ENCODE measurements at places on chromosomes 3 and 15.

DNA sequence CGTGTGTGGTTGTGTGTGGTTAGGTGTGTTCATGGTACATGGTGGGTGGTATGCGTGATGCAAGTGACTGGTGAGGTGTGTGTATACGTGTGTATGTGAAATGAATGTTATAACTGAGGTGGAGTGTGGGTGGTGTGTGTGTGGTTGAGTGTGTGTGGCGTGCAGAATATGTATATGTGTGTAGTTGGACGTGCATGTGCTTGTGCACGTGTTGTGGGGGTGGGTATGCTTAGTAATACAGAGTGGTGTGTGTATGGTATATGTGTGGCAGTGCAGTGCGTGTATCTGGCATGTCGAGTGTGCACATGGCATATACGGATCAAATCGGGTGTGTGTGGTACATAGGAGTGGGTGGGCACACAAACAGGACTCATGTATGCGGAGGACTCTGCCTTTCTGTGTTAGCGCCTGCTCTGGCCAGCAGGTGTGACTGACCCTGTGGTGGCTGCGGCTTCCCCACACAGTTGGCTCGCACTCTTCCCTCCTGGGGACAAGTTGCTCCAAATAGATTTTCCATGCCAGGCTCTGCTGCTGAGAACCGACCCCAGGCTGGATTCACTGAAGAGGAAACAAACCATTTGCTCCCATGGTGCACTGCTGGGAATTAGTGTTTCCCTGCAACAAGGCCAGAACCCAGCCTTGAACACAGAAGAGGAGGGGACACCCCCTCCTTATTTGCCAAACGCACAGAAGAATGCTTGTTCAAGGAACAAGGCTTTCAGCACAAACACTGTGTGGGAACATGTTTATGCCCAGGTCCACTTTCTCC is 1.2 kb upstream of the C3orf70 start:
- DNase-seq = peak; percentile 71

DNA sequence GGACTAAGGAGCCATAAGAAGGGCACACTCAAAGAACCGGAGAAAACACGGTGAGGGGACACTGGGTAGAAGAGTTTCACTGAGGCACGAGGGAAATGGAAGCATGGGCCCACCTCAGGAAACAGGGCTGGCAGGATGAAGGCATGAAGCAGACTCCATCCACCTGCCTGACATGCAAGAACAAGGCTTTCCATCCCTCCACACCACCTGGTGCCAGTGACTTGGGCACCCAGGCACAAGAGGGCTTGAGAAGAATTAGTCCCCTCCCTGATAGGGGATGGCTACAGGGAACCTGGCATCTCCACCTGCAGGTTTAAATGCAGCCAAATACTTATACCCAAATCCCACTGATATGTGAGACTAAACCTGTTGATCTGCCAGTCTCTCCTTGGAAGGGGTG is 38.9 kb upstream of the PPP2R3A start:
- DNase-seq = no peak

- DNase-seq = no peak
Measured at GRCh38 chr3:190595179-190595795, 81.4 kb downstream of the IL1RAP start.

- DNase-seq = no peak
Measured at GRCh38 chr15:22988811-22989210, 8.6 kb upstream of the CYFIP1 start.

- no peak for DNase-seq
Measured at GRCh38 chr3:24220859-24221657, 273.6 kb downstream of the THRB start.

- no peak for DNase-seq
Measured at GRCh38 chr3:174483254-174483653, 375.9 kb upstream of the NAALADL2 start.

DNA sequence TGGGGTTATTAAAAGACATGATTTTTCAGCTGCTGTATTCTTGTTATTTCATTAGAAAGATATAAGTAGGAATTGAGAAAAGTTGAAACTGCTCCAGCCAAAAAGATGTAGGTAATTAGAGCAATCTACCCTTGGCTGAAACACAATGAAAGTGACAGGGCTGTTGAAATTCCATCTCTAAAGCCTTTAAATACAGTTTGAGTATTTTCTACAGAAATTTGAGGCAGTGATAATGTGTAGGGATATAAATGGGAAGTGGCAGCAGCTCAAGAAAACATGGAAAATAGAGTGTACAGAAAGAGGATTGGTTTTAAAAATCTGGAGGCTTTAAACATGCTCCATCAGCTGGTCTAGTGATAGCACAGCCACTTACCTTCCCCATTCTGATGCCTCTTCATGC is 22.8 kb upstream of the UNC13C start:
- no peak for DNase-seq

DNA sequence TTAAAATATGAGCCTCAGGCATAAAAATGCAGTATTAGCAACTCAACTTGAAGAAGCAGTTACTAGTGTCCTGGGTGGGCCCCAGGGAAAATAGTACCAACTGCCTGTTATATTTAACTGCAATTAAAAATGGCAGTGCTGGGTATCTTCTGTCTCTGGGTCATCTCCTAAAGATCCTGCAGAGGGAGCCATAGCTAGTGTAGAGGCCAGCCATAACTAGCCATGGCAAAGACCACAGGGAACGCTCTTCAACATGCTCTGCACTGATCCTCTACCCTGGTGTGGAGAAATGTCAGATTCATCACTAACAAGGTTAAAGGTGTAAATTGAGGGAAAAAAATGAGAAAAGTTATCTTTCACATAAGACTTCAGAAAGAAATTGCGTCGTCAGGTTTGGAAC is 181.3 kb downstream of the SNRPN start:
- no peak for DNase-seq

Data from cerebellar nuclear complex (tissue), 1 donor.